ENCODE measurements at places on chromosomes 5 and 9.
A peak's percentile ranks its signal among the peaks of the same experiment; 100 is the strongest.

- peak; percentile 20 for DNase-seq
Measured at GRCh38 chr5:68369457-68370125, 154.0 kb downstream of the PIK3R1 start.

GRCh38 chr5:137665678-137666460 lies 70.0 kb downstream of the KLHL3 start:
- DNase-seq: peak; percentile 4

DNA sequence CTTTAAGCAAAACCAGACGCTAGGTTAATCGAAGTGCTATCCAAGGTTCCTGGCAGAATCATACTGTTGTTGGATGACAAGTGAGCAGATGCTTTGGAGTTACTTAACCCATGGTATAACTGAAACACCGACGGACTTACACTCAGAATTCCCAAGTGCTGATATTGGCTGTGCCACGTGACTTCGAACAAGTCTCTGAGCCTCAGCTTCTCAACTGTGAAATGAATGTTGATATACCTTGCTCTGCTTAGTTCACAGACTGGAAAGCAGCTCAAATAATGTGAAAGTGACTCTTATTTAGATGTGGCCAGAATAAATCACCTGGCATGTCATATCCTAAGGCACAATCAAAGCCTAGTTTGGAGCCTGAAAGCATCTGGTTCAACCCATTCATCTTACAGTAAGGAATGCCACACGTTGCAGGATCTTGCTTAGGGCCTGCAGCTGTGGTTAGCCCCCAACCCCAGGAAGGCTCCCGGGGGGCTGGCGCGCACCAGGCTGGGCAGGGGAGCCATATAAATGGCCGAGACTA lies 759 bp downstream of the GEMIN5 start:
- no peak for DNase-seq

DNA sequence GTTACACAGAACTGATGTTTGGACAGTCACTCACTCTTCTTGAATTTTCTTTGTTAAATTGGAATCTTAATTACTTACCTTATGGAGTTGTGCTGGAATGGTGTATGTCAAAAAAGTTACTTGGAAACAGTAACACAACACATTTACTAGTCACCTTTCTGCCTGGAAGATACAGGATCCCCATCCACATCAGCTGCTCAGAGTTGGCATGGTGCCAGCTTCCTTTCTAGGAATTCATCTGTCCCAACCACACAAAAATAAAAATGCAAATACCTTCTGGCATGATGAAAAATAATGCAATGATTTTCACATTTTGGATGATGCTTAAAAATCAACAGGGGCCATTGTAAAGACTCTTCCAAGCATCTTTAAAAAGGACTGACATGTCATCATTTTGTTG lies 341.5 kb downstream of the TMEM38B start:
- DNase-seq: no peak

DNA sequence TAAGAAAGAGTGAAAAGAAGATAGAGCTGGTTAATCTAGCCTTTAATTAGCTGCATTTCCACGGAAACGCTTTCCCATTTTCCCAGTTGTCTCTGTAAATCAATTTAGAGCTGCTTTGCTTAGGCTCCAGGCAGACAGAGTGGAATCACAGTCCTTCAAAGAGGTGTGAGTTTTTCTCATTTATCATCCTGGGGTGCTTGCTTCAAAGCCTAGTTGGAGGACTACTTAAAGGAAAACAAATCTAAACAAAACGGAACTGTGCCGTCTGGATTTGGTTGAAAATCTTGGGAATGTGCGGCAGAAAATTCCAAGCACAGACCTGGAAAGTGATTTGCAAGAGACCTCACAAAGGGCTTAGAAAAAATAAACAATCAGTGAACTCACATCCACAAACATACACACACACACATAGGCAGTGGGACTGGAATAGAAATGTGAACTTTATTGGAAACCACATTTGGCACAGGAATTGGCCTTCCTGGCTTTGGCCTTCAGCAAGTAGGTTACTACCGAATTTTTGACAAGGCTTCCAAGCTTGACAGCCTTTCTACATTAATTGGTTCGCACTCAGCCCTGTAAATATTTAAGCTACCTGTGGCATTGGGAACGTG lies 235.2 kb upstream of the SLC24A2 start:
- DNase-seq: no peak

DNA sequence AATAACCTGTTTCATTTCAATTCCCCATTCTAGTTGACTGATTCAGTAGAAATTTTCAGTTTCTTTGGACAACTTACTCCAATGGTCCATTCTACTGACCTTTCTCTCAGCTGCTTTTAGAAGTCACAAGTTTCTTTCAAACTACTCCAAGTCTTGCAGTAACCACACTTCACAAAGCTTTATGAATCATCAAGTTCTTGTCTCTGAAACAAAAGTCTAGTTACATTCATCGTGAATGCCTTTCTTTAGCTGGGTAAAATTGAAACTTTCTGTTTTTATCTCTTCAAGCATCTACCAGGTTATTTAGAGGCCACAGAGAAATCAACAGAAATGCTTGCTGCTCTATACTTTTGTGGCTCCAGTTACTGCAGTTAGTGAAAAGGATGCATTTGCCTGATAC lies 405.4 kb downstream of the TMEM232 start:
- DNase-seq: no peak

- DNase-seq: no peak
Measured at GRCh38 chr9:69805962-69806515, 14.6 kb upstream of the CFAP95 start.

DNA sequence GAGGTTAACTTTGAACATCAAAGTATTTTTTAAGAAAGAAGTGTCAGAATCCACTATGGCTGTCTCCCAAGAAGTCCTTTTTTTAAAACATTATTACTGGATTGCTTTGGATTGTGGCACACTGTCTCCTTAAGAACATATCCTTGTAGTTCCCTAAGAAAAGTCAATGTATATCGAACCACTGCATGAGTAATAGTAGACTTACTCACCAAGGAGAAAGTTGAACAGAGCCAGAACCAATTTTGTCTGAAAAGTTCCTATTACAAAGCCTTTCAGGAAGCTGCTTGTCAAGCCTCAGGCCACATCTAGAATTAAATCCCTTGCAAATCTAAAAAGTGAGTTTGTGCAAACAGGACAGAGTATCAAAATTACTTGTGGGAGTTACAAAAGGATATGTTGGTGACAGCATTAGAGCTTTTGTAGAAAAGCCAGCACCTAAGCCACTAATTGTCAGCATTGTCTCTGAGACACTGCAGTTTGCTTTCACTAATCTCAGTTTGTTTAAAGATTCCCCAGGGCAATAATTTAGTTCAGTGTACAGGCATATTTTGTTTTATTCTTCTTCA lies 195.4 kb downstream of the MPDZ start:
- no peak for DNase-seq

GRCh38 chr5:108727236-108727650 lies 20.5 kb upstream of the FER start:
- no peak for DNase-seq

GRCh38 chr5:61055434-61056006 lies 106.7 kb downstream of the SMIM15 start:
- no peak for DNase-seq

DNA sequence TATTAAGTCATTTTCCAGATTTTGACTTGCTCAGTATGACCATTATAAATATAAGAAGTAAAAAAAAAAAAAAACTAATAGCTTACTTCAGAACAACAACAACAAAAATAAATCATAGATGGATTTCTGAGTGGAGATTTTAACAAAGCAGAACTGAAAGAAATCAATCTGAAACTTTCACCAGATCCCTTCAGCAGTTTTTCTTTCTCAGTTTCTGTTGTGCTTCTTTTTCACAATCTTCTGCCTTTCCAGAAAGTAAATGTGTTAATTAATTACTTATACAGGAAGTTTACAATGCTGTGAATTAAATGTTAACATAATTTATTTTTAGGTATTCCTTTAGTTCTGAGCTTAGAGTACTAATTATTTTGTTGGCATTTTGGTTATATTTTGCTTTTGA lies 73.5 kb downstream of the CHSY3 start:
- DNase-seq: no peak

DNA sequence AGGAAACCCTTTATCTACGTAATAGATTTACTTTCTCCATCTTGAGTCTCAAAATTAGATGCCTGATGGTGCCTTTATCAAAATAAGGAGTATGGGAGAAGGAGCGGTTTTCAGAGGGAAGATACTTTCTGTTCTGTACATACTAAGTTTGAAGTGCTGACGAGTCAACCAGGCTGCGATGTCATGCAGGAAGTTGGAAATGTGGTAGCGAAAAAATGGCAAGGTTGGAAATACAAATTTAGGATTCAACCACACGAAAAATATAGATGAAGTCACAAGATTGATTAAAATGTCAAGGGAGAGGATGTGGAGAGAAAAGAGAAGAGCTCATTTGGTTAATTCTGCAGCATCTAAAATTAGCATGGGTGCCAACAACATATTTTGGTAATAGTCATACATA lies 129.5 kb downstream of the FOXD1 start:
- no peak for DNase-seq

GRCh38 chr9:94649100-94649819 lies 9.9 kb upstream of the FBP1 start:
- DNase-seq: no peak

- DNase-seq: no peak
Measured at GRCh38 chr5:128253880-128254279, 170.3 kb downstream of the SLC12A2 start.
